ENCODE measurements at places on chromosomes 3 and 15.

GRCh38 chr3:70856414-70857162, 544.1 kb upstream of the MDFIC2 start:
- no peak for DNase-seq

GRCh38 chr3:107674371-107674770, 151.6 kb downstream of the BBX start:
- no peak for DNase-seq

GRCh38 chr3:127389420-127389819, 101.6 kb upstream of the PRR20G start:
- DNase-seq = no peak

DNA sequence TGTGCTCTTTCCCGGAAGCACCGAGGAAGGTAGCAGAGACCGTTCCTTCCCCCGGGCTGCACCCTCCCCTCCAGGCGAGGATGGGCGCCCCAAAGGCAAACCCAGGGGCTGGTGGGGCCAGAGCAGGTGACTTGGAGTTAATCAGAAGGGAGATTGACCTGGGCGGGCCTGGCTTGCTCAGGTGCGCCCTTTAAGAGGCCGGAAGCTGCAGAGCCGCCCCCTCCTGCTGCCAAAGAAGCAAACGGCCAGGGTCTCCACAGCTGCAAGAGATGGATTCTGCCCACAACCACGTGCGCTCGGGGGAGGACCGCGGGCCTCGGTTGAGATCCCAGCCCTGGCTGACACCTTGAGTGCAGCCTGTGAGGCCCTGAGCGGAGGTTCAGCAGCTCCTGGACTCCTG, 218.2 kb upstream of the NAALADL2 start:
- no peak for DNase-seq

DNA sequence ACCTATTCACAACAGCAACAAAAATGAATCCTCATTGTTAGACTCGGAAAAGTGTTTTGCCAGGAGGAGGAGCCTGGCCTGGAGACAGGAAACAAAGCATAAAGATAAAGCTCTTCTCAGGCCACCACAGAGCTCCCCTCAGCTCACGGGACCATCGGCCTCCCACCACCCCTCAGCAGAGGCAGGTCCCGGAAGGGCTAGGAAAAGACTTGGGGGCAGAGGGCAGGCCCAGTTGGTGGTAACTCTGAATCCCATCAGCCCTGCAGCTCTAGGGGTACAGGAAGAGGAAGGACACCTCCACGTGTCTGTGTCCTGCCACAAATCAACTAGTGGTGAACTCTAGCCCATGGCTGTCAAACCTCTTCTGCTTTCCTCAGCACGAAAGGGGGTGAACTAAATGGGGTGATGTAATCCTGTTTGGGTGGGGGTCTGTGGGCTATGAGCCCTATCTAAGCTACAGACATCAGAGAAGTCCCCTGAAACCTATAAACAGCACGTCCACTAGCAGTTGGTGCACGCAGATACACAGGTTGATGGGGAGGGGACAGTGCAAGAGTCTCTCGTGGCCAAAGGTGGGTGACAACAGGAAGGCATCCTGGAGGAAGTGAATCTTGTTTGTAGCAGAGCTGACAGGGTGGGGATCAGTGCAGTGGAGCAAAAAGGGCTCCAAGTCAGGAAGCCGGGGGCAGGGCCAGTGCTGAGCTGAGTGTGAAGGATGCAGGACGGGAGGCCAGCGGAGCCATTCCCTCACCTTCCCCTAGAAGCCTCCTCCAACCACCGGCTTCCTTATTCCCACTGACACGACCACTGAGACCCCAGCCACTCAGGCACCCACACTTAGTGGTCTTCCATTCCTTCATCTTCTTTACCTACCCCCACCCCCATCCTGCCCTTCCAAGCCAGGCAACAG, 111.1 kb upstream of the HACD2 start:
- DNase-seq = no peak

DNA sequence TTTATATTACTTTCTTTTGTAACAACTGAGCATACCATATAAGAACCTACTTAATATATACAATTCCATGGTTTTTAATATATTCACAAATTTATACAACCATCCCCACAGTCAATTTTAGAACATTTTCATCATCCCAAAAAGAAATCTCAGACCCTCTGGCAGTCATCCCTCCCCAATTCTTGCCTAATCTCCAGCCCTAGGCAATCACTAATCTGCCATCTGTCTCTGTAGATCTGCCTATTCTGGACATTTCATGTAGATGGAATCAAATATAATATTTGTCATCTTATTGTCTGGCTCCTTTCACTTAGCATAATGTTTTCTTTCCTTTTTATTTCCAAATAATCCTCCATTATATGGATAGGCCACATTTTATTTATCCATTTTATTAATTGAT, 92.5 kb downstream of the LARS2 start:
- DNase-seq = no peak

GRCh38 chr3:99686469-99686868, 48.1 kb downstream of the COL8A1 start:
- no peak for DNase-seq

DNA sequence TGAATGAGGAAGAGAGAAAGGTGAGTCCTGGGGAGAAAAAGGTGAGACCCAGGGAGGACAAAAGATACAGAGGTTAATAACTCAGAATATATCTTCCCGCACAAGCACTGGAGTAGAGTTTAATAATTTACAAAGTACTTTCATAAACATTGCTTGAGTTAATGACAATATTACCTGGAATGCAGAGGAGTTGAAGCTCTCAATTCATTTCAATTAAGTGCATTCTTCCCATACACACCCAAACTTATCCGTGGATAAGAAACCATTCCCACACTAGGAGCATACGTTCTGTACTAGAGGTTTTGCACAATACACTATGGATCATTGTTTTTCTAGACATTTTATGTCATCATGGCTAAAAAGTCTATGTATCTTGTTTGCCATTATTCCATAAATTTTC, 23.3 kb upstream of the KNG1 start:
- DNase-seq = no peak

DNA sequence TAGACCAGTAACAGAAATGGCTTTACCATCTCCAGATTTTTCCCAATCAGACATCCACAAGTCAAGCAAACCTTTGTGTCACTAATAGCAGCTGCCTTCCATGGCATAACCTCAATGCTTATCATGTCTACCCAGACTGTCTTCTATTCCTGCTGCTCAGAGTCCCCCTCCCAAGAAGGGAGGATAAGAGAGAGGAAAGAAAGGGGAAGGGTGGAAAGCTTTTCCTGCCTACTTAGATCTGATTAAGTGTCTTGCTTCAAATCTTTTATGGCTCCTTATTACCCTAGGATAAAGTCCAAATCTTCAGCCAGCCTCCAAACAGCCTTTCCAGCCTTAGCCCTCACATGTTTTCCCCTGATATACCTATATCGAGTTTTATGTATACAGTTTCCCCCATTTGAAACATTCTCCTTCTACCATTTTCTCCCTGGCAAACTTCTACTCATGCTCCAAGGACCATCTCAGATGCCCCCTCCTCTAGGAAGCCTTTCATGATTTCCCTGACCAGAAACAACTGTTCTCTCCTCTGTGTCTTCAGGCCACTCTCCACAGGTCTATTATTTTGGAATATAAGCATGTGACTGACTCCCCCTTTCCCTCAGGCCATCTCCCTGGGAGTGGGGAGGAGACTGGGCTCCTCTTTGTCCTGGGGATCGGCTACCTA, 7.9 kb upstream of the SSUH2 start:
- DNase-seq = no peak

DNA sequence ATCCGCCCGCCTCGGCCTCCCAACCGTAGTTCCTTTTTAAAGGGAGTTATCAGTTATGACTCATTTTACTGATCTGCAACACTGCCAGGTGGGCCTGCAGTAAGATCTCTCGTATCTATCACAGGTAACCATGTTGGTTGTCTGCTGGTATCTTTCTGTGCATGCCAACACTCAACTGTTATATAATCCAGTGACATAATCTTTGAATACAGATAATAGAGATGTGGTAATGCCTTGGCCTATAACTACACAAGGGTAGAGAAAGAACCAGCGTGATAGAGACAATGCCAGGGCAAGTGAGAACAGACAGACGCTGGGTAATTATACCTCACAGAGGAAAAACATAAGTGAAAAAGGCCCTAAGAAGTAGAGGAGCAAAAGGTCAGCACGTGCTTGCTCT, 11.0 kb upstream of the ARPP19 start:
- DNase-seq = no peak

DNA sequence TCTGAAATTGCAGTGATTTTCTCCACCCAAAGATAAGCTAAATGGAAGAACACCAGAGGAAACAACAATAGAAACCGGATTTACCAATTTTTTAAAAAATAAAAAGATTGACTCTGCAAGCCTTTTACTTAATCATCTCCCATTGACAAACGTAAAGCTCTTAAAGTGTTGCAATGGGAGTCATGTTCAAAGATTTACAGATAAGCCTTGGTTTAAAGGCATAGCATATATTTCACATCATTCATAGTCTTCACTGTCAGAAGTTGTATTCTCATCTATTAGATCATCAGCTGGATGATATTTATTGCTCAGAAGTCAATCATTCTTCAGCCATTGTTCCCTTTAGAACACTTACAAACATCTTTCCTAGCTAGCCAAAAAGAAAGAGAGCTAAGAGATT, 397.6 kb downstream of the GBE1 start:
- no peak for DNase-seq

DNA sequence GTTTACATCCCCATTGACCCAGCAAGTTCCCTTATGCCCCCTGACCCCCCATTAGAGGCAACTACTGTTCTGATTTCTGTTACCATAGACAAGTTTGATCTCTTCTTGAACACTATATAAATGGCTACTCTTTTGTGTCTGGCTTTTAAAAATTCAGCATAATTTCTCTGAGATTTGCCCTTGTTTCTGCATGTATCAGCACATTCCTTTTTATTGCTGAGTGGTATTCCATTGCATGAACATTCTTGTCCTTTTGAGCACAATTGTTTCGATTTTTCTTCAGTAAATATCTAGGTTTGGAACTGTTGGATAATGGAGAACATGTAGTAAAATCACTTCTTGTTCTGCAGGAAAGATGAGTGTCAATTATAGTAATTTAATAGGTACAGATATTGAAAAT, 49.1 kb upstream of the MYRIP start:
- no peak for DNase-seq

- no peak for DNase-seq
Measured at GRCh38 chr3:38604246-38604645, 45.2 kb downstream of the SCN5A start.

DNA sequence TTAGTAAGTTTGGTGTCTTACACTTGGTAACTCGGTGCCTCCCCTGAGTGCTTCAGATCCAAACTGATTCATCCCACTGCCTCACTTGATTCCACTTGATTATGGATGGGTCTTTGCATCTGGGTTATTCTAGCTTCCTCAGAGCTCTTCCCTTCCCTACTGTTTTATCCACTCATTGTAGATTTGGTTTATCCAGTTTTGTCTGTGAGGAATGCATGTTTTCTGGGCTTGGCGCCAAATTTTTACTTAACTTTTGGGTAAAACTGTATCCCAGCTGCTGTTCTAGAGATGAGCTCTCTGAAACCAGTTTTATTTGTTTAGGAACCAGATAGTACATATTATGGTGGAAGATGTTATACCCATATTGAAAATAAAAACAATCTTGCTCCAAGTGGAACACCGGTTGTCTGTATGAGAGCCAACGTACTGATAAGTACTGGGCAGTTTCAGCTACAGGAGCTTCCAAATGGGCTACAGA, 20.9 kb downstream of the RAD54L2 start:
- DNase-seq = no peak

- DNase-seq = no peak
Measured at GRCh38 chr3:72414481-72415016, 433.7 kb downstream of the SHQ1 start.

DNA sequence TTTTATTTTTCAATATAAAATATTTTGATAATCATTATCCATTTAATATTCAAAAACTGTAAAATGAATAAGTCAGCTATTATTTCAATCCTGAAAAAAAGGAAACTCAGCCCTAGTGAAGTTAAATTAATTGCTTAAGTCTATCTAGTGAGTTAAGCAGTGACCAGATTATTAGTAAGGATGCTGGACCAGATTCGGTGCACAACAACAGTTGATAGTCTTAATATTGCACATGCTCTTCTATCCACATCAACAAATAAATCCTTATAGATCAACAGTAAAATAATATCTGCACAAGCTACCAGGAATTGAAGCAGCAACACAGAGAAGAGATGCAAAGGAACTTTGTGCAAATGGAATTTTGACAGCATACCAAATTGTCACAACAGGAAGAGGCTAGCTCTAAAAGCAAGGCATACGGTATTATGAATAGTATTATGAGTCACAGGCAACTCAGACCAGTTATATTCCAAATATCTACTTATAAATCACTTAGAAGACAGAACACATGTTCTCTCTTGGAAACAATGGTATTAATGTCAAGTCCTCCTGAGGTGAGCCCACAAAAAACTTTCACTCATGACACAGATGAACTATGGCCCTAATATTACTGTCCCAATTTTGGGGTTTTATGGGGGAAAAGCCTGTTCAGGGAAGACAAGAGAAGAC, 24.9 kb downstream of the VPS13C start:
- no peak for DNase-seq

- no peak for DNase-seq
Measured at GRCh38 chr15:72797338-72797689, 13.8 kb upstream of the ADPGK start.

DNA sequence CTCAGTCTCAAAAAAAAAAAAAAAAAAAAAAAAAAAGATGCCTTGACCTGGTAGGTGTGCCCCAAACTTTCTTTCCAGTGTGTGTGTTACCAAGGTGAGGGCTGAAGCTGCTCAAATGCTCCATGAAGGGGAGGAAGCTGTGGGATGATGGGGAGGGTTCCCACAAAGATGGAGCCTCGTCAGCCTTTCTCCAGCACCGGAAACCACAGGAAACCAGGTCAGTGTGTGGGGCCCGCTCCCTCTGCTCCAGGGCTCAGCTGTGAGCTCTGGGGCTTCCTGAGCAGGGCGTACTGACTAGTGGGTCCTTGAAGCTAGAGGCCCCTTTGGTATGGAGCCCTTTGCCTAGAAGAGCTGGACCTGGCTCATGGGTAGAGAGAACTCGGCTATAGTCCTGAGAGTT, 681 bp upstream of the IL17RE start:
- peak; percentile 76 for DNase-seq

- no peak for DNase-seq
Measured at GRCh38 chr15:49923671-49924070, 195.4 kb downstream of the ATP8B4 start.

- DNase-seq = no peak
Measured at GRCh38 chr3:196686436-196686835, 25.6 kb downstream of the CEP19 start.

- no peak for DNase-seq
Measured at GRCh38 chr3:55500555-55501330, 13.6 kb upstream of the WNT5A start.

- DNase-seq = peak; percentile 9
Measured at GRCh38 chr15:62254137-62254934, 89.3 kb upstream of the C2CD4B start.

- no peak for DNase-seq
Measured at GRCh38 chr15:69414701-69415167, 585 bp downstream of the KIF23 start.

- DNase-seq = no peak
Measured at GRCh38 chr3:47617086-47618010, 38.7 kb upstream of the CSPG5 start.

- no peak for DNase-seq
Measured at GRCh38 chr3:62046326-62046725, 327.0 kb downstream of the FEZF2 start.
